ENCODE measurements at places on chromosomes 1 and 21. TPM values are rescaled to one million over a fixed set of nuclear protein-coding genes. Genes with fewer than 3 reads are reported as not detected.
A peak's percentile ranks its signal among the peaks of the same experiment; 100 is the strongest.

- no peak for DNase-seq
Measured at GRCh38 chr21:29808153-29808552, 131.6 kb downstream of the GRIK1 start.

GRCh38 chr1:247429496-247429895 is 13.5 kb downstream of the NLRP3 start:
- no peak for DNase-seq

GRCh38 chr1:23772854-23773242 is 5.4 kb upstream of the PITHD1 start:
- no peak for DNase-seq

OR6K3 gene
- not detected for total RNA-seq

TMCO1 gene
- 117 TPM for total RNA-seq

NT5C1A gene
- total RNA-seq: not detected

GRCh38 chr1:171484760-171485374 is 463 bp upstream of the PRRC2C start:
- DNase-seq: no peak

GJC2 gene
- total RNA-seq: 0.69 TPM

DNA sequence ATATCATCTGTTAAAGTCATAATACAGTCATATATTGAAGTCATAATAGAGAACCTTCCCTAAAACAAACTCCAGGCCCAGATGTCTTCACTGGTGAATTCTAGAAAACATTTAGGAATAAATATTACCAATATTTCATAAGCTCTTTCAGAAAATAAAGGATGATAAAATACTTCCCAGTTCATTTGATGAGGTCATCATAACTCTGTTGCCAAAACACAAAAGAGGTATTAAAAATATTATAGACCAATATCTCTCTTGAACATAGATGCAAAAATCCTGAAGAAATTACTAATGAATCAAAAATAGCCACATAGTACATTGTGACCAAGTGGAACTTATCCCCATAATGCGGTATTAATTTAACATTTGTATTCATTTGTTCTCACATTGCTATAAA is 132.4 kb upstream of the ZP4 start:
- DNase-seq: no peak

- DNase-seq: peak; percentile 31
Measured at GRCh38 chr1:19209439-19209989, 552 bp downstream of the UBR4 start.

CHI3L1 gene
- 0.69 TPM for total RNA-seq

TRIM17 gene
- total RNA-seq: 1.5 TPM

- DNase-seq: peak; percentile 92
Measured at GRCh38 chr1:217718873-217719272, 87.7 kb downstream of the SPATA17 start.

DNA sequence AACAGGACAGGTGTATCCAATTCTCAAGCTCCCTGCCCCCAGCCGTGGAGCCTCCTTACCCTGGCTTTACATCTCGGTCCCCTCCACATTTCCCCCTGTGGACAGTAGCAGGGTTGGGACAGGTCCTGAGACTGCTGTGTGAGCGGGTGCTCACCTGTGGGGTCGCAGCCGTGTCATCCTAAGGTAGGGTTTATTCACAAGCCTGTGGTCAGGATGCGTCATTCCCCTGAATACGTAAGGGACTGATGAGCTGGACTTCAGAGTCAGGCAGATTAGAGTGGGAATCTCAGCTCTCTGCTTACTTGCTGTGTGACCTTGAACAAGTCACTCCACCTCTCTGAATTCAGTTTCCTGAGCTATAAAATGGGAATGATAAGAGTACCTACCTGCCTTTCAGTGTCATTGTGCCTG is 17.7 kb downstream of the ZNF362 start:
- no peak for DNase-seq

GRCh38 chr1:119621705-119622104 is 26.4 kb downstream of the ZNF697 start:
- no peak for DNase-seq

TRAF3IP3 gene
- not detected for total RNA-seq

DNA sequence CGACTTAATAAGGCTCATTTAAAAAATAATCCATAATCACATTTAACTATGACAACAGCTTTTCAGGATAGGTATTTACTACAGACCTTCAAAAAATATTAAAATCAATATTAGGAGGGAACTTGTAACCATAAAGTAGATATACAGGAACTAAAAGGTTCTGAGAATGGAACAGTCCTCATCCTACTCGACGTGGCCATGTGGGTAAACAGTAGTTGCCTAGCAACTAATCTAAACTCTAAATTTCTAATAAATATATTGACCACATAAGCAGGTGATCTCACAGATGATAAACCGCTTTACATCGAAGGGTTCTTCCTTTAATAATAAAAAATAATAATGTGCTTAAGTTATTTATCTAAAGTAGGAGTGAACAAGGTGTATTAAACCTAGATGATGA is 7.9 kb downstream of the AKT3 start:
- no peak for DNase-seq

- DNase-seq: no peak
Measured at GRCh38 chr1:227769047-227769935, 34.1 kb downstream of the SNAP47 start.

GRCh38 chr1:19975423-19976193 is 3.8 kb downstream of the PLA2G2A start:
- DNase-seq: no peak

ACBD6 gene
- total RNA-seq: 44.3 TPM

ADGRL2 gene
- 117 TPM for total RNA-seq

CRP gene
- not detected for total RNA-seq

DNA sequence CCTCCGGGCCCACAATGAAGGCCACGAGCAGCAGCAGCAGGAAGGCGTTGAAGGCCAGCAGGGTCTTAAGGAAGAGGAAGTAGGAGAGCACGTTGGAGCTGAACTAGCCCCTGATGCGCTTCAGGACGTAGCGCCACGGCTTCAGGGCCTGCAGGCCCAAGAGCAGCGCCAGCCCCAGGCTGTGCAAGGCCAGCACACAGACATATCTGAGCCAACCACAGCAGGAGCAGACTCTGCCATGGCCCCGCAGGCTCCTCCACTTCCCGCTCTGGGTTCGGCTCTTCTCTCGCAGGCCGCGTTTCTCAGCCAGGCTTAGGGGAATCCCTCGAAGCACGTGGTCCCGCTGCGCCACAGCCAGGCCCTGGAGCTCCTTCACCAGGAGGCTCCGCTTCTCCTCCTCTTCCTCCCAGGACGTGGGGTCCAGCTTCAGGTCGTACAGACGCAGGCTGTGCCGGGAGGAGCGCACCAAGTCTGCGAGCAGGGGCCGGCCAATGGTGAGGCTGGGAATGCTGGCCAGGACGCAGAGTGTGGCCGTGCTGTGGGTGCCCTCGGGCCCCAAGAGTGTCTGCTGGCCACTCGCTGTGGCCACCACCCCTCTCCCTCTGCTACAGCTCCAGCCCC is 41.7 kb downstream of the ZNF691 start:
- DNase-seq: no peak

NBPF6 gene
- not detected for total RNA-seq

- no peak for DNase-seq
Measured at GRCh38 chr21:36909423-36909822, 57.0 kb downstream of the HLCS start.

DNA sequence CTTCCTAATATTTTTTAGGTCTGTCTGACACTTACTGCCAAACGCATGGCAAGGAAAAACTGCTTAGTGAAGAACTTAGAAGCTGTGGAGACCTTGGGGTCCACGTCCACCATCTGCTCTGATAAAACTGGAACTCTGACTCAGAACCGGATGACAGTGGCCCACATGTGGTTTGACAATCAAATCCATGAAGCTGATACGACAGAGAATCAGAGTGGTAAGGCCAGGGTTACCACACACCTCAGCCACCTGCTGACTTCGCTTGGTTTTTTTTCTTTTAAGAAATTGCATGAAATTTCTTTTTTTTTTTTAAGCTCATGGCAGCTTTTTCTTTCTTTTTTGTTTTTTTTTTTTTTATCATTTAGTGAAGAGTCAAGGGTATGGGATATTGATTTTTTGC is 17.2 kb downstream of the ATP1A1 start:
- DNase-seq: no peak
